NCI-H1417 (cell line): ENCODE measurements at places on chromosomes 2 and 18.
A peak's percentile ranks its signal among the peaks of the same experiment; 100 is the strongest.

DNA sequence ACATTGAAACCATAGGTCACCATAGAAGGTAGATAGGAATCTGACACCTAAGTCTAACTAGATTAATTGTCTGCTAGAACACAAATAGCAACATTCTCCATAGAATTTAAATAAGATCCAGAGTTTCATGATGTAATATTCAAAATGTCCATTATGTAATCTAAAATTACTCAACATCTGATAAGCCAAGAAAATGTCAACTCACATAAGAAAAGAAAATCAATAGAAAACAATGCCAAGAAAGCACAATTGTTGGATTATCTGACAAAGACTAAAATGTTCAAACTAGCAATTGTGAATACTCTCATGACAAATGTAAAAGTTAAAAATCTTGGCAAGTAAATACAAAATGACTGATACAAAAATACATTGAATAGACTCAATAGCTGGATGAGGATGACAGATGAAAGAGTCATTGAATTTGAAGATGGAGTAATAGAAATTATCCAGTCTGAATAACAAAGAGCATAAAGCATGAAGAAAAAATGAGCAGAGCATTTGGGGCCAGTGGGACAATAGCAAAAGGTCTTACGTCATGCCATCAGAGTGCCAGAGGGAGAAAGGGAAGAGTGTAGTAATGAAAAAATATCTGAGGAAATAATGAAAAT, 358.6 kb downstream of the METTL4 start:
- no peak for DNase-seq

DNA sequence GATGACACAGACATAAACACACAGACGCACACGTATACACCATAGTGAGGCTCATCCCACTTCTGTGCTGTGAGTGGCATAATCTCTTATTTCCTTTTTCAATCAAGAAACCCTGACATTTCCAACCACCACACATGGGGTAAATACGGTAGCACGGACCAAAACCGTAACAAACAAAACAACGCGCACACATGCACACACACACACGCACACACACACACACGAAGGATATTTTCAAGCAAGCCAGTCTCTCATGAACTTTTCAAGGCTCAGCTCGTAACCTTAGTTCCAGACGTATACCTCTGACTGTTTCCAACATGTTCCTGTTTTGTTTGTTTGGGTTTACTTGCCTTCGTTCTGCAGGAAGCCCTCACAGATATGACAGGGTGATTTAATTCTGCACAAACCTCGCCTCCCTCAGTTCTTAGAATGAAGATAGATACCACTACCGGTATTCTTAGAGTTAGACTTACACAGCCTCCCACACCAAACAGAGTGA, 119.8 kb downstream of the BCL2 start:
- no peak for DNase-seq

DNA sequence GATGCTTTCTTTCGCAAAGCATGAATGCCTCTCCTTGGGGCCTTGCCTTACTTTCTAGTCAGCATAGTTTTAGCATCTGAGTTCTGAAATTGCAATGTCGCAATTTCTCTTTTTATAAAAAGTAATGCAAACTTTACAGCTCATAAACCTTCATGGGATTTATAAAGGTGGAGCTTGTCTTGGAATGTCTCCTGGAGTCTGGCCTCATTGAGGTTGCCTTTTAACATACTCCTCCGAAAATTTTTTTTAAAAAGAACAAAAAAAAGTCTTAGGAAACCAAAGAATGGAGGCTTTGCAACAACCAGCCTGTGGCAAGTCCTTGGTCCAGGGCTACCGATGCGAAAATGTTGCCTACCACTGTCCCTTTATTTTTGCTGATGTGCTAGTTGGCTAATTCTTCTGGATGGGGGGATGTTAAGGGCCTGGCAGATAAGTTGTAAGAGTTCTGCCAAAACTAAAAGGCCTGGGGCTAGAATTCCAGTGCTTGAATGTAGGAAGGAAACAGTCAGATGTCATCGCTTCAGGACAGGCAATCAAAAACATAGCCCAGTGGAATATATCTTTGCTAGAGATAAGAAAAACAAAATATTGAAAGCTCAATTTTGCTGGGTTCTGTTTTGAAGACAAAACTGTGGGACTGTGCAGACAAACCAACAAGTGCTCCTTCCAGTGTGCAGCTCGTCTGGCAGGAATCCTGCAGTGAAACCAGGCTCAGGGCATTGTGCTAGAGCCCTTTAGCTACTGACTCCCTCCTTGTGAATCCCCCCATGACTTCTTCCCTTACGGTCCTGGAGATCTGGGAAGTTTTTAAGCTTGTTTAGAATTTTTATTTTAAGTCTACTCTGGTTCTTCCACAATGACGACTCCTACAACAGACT, 213.0 kb downstream of the PIEZO2 start:
- no peak for DNase-seq

GRCh38 chr2:102768253-102768652, 6.4 kb downstream of the TMEM182 start:
- no peak for DNase-seq

- no peak for DNase-seq
Measured at GRCh38 chr2:228798458-228799207, 472.5 kb downstream of the PID1 start.

DNA sequence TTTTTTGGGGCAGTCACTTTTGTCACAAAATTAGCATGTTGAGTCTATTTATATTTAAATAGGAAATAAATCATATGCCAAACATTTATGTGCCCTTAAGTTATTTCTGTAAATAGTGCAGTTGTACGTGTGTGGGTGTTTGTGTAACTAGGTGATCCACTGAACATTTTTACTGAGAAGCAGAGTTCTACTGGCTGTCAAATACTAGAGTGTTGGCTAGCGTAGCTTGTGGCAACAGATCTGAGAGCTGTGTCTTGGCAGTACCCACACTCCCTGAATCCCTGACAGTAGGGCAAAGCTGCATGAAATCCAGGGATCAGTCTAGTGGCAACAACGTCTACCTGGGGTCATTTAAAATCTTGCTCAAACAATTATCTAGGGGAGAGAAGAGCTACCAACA, 273.1 kb upstream of the SLC8A1 start:
- DNase-seq, result peak; percentile 6

GRCh38 chr2:128799730-128800129, 481.1 kb upstream of the HS6ST1 start:
- DNase-seq, result peak; percentile 42

GRCh38 chr2:38516122-38516521, 86.6 kb downstream of the HNRNPLL start:
- DNase-seq, result no peak

- DNase-seq, result no peak
Measured at GRCh38 chr2:133576714-133577113, 8.5 kb upstream of the NCKAP5 start.

DNA sequence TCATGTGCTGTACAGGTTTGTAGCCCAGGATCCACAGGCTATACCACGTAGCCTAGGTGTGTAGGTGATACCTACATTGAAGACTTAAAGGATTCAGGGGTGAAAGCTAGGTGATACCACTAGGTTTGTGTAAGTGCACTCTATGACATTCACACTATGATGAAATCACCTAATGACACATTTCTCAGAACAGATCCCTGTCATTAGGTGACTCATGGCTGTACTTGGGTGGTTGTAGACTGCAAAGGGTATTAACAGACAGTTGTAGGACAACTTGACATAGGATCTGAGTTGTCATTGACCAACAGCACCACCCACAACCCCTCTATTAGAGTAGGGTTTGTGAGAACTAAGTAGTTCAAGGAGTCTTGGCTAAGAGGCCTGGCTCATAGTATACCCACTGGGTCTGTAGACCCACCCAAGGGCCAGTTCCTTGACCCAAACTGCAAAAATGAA, 27.7 kb upstream of the SMCHD1 start:
- no peak for DNase-seq

DNA sequence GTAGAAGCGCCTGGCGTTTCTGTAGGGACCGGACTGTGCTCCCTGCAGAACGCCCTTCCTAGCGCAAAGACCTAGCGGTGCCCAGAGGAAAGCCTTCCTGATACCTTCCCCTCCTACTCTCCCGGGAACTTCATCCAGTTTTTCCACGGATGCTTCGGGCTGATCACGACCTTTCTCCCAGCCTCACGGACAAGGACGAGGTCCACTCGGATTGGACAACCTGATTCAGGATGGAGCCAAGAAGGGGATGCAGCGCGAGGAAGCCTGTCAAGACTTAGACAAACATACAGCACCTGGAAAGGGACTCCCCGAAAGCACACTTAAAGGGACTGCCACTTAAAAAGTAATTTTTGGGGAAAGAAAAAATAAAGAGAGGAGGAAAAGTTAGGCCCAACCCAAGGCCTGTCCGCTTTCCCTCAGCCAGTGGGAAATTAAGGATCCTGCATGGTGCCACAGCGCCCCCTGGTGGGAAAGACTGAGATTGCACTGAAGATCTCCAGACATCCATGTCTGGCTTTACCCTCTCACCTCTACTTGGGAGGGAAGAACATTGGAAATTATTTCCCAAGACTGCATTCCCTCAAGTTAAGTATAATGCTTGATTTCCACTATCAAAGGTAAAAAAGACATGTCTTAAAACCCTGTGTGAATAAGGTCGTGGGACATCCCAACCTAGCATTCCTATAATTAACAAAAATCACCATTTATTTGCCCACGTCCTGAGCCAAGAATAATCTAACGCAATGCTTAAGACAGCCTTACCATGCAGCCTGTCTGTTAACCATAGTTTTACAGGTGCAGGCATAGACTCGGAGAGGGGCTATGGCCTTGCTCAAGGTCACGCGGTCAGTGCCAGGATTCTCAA, 13.4 kb upstream of the COPS8 start:
- peak; percentile 69 for DNase-seq
